Activated CD4-positive, alpha-beta T cell treated with anti-CD3 and anti-CD28 coated beads for 4 hours (primary cell): ENCODE measurements at places on chromosomes 5 and 9.

DNA sequence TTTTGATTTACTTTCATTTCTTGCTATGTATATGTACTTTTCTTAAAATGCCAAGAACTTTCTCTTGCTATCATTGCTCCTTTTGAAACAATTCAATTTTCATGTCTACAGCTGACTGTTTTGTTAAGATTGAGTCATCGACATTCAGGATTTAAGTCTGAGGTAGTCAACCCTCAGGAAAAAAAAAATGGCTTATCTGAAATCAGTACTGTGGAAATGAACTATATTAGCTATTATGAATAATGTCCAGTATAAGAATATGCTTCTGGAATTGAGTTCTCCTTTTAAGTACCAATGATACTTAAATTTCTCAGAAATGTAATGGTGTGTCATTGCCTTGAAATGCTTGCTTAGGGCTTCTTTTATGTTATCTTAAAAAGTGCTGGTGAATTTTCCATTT lies 37.9 kb downstream of the TNFAIP8 start:
- no peak for DNase-seq

- no peak for DNase-seq
These were observed 13.2 kb upstream of the PCA3 start for GRCh38 chr9:76751001-76751400.

GRCh38 chr5:34526682-34527305 lies 129.3 kb upstream of the RAI14 start:
- DNase-seq = no peak

GRCh38 chr5:181134259-181134658 lies 3.3 kb upstream of the OR2V1 start:
- DNase-seq = no peak

DNA sequence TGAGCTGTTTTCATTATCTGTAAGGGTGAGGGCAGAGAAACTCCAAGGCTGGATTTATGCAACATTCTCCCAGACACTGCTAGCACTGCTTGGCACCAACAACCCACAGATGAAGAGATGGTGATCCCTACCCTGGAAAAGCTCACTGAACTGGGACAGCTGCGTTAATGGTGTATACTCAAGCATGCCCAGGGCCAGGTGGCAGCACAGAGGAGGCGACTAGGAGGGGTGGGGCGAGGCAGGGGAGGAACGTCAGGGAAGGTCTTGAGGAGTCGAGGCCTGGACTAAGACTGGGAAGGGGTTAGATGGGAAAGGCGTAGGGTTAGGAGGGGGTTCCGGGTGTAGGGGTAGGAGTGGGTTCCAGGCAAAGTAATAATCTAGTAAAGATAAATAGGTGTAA lies 73.1 kb upstream of the TBC1D9B start:
- no peak for DNase-seq

DNA sequence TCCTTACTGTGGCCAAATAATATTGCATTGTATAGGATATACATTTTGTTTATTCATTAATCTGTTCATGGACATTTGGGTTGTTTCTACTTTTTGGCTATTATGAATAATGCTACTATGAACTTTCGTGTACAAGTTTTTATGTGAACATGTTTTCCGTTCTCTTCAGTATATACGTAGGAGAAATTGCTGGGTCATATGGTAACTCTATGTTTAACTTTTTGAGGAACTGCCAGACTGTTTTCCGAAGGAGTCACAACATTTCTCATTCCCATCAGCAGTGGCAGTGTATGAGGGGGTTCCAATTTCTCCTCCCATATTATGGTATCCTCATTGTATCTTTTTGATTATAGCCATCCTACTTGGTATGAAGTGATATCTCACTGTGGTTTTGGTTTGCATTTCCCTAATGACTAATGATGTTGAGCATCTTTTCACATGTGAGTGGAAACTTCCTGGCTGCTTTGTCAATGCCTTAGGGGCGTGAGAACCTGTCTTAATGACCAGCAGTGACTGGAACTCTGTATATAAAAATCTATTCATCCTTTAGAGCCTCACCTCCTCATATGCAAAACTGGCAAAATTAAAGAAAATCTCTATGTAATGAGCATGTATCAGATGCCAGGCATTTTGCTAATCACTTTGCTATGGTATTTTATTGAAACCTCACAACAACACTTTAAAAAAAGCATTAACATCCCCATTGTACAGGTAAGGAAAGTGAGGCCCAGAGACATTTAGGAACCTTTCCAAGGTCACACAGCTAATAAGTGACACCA lies 47.8 kb upstream of the TGFBR1 start:
- DNase-seq = peak; percentile 30

DNA sequence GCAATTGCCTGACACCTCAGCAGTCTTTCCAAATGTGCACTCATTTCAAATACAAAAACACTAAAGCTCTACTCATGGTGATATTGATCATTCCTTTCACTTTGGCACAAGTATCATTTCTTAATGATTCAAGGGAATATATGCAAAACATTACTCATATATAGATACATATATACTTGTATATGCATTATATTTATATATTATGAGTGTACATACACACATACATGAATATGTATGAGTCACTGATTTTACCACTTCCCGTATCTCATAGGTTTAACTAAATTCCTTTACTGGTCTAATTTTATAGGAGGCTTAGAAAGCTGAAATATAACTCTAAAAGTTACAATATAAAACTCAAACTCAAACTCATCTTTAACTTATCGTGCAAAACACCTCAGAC lies 156.5 kb downstream of the CDH9 start:
- no peak for DNase-seq

GRCh38 chr5:171688696-171689495 lies 96.7 kb upstream of the SMIM23 start:
- DNase-seq = no peak

DNA sequence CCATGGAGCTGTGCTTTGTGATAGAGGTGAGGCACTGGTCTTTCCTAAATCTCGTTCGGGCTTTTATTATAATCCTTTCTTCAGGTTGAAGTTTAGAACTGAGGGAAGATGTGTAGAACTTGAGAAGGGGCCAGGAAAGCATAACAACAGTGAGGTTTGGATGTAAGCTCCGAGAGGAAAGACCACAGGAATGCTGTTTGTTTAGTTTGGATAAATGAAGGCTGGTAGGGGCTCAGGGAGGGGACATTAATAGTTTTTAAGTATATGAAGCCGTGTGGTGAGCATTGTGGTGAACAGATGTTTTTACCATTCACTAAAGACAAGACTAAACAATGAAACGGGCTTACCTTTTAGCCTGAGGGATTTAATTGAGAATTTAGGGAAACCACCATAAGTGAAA lies 130.8 kb downstream of the ARHGAP26 start:
- DNase-seq = no peak

DNA sequence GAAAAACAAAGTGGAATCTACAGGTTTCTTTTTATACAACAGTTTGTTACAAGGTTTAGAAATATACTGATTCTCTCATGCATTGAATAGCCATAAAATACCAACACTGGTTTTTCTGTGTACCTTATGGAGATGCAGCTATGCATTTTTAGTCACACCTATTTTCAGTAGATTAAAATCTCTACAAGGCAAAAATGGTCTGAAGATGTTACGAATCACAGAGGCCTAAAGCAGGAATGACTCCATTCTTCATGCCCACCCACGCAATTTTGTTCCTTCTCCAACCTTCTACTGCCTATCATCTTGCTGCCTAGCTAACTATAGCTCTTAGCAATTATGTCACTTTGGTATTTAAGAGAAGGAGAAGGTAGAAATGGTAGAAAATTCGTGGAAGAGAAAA lies 9.9 kb downstream of the PLK2 start:
- no peak for DNase-seq

DNA sequence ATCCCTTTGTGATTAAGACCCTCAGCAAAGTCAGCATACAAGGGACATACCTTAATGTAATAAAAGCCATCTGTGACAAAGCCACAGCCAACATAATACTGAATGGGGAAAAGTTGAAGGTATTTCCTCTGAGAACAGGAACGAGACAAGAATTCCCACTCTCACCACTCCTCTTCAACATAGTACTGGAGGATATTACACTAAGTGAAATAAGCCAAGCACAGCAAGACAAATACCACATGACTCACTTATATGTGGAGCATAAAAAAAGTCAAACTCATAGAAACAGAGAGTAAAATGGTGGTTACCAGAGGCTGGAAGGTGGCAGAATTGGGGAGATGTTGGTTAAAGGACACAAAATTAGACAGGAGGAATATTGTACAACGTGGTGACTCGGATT lies 118.1 kb upstream of the NFIL3 start:
- no peak for DNase-seq

GRCh38 chr5:172909931-172910502 lies 49.2 kb upstream of the RPL26L1 start:
- DNase-seq = no peak

- no peak for DNase-seq
These were observed 108.7 kb upstream of the EFNA5 start for GRCh38 chr5:107779437-107779836.

GRCh38 chr5:59034498-59035186 lies 451.8 kb downstream of the RAB3C start:
- no peak for DNase-seq

DNA sequence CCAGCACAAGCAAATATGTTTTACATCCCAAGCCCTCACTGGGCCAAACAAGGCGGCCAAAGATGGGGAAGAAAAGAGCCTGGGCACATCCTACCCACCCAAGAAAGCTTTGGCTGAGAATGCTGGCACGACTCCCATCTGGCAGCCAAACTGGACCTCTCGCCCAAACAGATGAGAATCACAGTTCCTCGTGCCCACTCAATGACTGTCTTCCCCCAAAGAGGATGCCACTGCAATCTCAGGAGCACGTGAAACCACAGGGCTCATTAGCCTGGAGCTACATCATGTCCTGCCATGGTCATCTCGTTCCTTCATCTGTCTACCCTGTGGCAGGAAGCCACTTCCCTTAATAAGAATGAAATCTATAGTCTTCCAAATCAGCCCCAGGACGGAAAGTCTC lies 536.8 kb downstream of the BNC2 start:
- DNase-seq = no peak

DNA sequence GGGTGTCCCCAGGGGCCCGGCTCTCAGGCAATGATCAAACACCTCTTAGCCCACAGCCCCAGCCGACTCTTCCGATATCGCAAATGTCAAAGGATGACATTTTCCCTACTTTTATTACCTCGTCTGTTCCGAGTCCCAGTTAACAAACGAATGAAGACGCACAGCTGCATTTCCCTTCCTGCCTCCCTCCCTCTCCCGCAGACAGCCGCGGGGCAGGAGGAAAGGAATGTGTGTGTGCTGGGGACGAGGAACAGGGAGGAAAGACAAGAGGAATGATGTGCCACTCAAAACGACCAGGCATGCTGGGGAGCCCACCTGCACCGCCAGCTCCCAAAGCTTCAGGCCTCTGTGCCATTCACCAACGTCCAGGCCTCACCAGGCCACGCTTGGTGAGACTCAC lies 125.9 kb upstream of the SARDH start:
- DNase-seq = no peak

DNA sequence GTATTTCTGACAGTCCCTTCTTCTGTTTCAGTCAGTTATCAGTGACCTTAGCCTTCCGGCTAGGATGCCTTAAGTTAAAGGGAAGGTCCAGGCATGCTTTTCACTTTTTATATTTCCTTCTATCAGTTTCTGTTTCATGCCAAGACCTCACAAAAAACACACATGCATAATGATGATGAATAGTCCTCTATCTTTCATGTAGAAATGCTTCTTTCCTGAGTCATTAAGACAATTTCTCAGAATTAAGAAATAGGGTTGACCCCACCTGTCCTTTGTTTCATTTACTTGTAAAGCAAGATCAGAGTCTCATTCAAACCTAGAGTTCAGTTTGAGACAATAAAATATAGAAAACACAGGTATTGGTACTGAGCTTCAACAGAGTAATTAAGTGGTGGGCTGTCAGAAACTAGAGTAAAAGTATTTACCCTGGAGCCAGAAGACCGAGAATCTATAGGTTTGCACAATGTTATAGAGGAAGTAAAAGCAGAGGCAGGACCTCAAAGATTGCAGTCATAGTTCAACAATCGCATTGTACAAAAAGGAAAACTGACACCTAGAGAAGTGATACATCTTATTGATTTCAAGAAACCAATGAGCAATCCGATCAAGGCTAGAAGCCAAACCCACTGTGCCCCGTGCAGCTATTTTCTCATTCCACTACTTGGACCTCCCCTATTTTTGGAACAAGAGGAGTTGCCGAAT lies 118.7 kb upstream of the PUM3 start:
- DNase-seq = no peak

DNA sequence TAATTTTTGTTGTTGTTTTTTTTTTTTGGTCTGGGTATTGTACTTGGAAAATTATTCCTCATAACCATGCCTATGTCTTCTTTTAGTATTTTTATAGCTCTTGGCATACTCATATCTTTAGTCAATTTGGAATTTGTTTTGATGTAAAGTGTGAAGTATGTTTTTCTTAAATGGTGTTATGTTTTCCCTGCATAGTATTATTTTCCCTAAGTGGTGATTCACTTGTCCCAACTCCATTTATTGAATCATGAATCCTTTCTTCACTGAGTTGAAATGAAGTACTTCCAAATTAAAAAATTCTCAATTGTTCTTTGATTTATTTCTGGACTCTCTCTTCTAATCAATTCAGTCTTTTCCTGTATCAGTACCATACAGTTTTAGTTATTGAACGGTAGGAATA lies 46.5 kb downstream of the POLK start:
- DNase-seq = no peak

- no peak for DNase-seq
These were observed 288.7 kb downstream of the FBXL17 start for GRCh38 chr5:108093186-108093585.

- DNase-seq = no peak
These were observed 6.7 kb upstream of the TNIP1 start for GRCh38 chr5:151087486-151087885.

- DNase-seq = no peak
These were observed 279.7 kb downstream of the GLIS3 start for GRCh38 chr9:4020038-4020754.

GRCh38 chr9:9942764-9943424 lies 669.9 kb downstream of the PTPRD start:
- peak; percentile 14 for DNase-seq

- no peak for DNase-seq
These were observed 620.5 kb downstream of the IRX1 start for GRCh38 chr5:4216142-4216541.

DNA sequence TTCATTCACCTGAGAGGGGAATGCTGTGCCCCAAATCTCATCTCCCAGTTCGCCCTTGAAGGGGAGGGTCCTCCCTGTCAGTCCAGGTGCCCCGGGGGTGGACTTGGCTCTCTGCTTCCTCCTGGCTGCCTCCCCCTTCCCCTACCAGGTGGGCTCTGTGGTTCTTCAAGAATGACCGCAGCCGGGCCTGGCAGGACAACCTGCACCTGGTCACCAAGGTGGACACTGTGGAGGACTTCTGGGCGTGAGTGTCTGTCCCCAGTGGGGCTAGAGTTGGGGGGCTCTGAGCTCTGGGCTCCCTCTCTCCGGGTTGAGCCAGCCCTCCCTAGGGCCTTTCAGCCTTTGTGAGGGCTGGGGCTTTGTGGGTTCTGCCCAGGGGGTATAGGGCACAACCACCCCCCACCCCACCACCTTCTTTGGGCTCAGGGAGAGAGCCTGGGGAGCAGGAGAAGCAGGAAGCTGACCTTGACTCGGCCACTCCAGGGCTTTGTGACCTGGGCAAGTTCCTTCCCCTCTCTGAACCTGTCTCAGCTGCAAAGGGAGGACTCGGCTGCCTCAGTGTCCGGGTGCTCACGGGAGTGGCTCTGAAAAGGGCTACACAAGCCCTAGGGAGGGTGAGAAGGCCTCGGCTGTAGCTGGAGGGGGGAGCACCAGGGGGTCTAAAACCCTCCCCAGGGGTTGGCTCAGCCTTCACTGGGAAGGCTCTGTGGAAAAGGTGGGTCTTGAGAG lies 3.6 kb upstream of the TSPAN17 start:
- no peak for DNase-seq

- no peak for DNase-seq
These were observed 148.8 kb downstream of the MEF2C start for GRCh38 chr5:88734191-88734640.
